Left ventricle myocardium inferior (tissue), 1 donor: ENCODE measurements at places on chromosomes 7 and 10. TPM values are rescaled to one million over a fixed set of nuclear protein-coding genes. Genes with fewer than 3 reads are reported as not detected.

The COL13A1 gene
- total RNA-seq = 2.5 TPM

The TBC1D12 gene
- 4.4 TPM for total RNA-seq

The PON1 gene
- total RNA-seq = not detected

The CNNM2 gene
- 3.3 TPM for total RNA-seq

The GNG11 gene
- total RNA-seq = 29.6 TPM

The BICC1 gene
- 5.7 TPM for total RNA-seq
